ENCODE measurements at places on chromosomes 4 and X. TPM values are rescaled to one million over a fixed set of nuclear protein-coding genes. Genes with fewer than 3 reads are reported as not detected.

The ETDA gene
- total RNA-seq = not detected

The GPC4 gene
- total RNA-seq = 3.5 TPM

The FGB gene
- not detected for total RNA-seq

The PSAPL1 gene
- total RNA-seq = not detected

The FGFR3 gene
- total RNA-seq = 0.59 TPM

The ARMCX1 gene
- 40.6 TPM for total RNA-seq

The GAGE13 gene
- not detected for total RNA-seq

The TCEAL6 gene
- not detected for total RNA-seq

The PPP2R2C gene
- 0.07 TPM for total RNA-seq

The FRMD7 gene
- 0.03 TPM for total RNA-seq

The SNCA gene
- 33.8 TPM for total RNA-seq

The XAGE2 gene
- not detected for total RNA-seq

The RAB28 gene
- total RNA-seq = 16.5 TPM

The SUPT20HL2 gene
- total RNA-seq = not detected

Data from smooth muscle cell of the pulmonary artery (primary cell).